Activated CD4-positive, alpha-beta T cell treated with anti-CD3 and anti-CD28 coated beads, Interleukin-2, amount 10 ng/mL, durations not matched to agents 24 days and 14 days (primary cell): ENCODE measurements at places on chromosomes 2 and 18. TPM values are rescaled to one million over a fixed set of nuclear protein-coding genes. Genes with fewer than 3 reads are reported as not detected.

DNA sequence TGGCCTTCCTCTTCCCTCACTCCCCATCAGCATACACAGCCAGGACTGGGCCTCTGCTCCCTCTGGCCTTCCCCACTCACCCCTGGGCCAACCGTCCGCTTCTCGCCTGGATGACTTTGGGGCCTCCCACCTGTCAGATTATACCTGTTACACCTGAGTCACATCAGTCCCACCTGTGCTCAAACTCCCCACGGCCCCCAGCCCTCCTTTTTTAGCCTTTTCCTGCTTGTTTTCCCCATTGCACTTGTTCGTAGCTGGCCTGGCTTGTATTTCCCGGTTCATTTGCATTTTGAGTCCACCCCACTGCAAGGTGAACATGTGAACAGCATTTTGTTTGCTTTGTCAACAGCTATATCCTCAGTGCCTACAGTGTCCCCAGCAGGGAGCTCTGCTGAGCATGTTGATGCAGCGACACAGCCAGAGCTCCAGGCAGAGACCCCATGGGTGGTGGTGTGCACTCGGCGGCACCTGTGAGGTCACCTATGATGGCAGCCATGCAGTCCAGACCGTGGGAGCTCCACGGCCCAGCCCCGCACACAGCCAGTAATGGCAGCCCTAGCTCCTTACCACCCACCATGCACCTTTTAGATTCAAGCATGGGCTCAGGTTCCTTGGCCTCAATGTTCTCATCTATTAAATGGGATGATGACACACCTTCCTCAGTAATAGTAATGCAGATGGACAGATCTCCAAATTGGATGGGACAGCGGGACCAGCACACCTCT, 276.4 kb upstream of the HS6ST1 start:
- no peak for DNase-seq

The C2orf78 gene
- 0.07 TPM in 1 of 2 replicates, not detected in the other for total RNA-seq

DNA sequence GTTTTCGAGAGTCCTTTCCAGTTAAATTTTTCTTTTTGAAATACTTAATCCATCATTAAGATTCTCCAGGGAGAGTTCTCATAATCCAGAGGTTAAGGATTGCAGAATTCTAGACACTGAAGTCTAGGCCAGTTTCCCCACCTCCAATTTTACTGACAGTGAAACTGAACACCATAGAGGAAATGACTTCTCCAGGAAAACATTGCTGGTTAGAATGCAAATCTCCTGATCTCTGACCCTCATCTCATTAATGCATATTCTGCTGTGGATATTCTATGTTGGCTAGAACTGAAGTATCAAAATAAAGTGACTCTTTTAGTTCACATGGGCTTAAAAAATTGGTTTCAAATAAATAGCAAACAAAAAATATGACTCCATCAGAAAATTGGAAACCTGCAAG, 105.8 kb upstream of the UGP2 start:
- no peak for DNase-seq

DNA sequence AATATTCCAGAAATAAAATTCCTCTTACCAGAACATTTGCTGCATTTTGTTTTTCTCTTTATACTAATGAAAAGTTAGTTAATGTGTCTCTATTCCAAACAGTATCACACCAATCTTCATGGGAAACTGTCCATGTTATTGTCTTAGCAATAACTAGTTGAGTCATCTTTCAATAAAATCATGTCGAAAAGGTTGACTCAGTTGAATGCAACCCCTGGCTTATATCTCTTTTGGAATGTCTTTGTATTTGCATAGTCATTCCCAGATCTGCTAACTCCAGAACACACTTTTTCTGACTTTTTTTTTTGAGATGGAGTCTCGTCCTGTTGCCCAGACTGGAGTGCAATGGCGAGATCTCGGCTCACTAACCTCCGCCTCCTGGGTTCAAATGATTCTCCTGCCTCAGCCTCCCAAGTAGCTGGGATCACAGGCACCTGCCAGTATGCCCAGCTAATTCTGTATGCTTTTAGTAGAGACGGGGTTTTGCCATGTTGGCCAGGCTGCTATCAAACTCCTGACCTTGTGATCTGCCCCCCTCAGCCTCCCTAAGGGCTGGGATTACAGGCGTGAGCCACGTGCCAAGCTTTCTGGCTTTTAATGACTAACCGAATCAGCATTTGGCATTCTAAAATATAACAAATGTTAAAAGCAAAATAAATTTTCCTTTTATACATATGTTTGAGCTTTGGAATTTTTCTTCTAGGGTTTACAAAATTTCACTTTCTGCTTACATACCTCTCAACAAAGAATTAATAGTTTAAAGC, 133.2 kb upstream of the GULP1 start:
- no peak for DNase-seq

DNA sequence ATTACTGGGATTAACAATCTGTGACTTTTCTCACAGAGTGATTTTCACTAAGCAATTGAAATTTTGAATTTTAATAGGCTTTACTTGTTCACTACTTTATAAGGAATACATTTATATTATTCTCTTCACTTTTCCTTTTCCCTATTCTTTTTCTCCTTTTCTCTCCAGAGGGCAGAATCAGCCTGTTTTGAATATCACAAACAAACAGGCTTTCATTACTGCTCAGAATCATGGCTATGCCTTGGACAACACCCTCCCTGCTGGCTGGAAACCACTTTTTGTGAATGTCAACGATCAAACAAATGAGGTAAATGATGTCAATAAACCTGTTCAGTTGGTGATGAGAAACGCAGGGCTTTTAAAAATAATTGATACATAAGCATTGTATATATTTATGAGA, 35.3 kb downstream of the CPS1 start:
- DNase-seq = no peak
